ENCODE measurements at places on chromosomes 5 and 9. TPM values are rescaled to one million over a fixed set of nuclear protein-coding genes. Genes with fewer than 3 reads are reported as not detected.

CCDC192 gene
- total RNA-seq = 0.63 TPM

PCDHGB7 gene
- total RNA-seq = 9.5 TPM

ACSL6 gene
- 2.4 TPM for total RNA-seq

OTULINL gene
- 7.7 TPM for total RNA-seq

SAXO1 gene
- not detected for total RNA-seq

SPIN1 gene
- total RNA-seq = 143 TPM

RC3H2 gene
- total RNA-seq = 38.4 TPM

FOXD4 gene
- not detected for total RNA-seq

SETD9 gene
- 11.9 TPM for total RNA-seq

PKD2L2 gene
- not detected for total RNA-seq

ITGA2 gene
- total RNA-seq = 7.2 TPM

CCIN gene
- 0.19 TPM for total RNA-seq
